T1000 (cell line): ENCODE measurements at places on chromosomes 11 and 22.

- no peak for DNase-seq
Observed at GRCh38 chr11:13905137-13905781, 57.3 kb upstream of the SPON1 start.

DNA sequence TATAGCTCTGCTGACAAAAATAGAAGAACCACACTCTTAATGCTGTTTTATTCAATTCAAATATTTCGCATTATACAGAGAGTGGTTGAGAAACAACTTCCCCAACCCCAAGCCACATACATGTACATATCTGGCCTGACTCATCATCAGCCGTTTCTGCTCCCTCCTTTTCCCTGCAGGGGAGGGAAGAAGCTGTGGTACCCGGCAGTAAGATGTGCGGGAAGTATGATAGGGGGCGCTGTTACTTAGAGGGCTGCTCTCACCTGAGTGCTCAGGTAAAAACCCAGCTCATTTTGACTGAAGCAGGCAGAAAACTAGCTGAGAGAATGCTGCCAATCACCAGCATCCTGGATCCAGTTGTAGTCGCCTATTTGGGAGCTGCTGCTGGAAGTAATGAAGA is 85.5 kb downstream of the NELL1 start:
- no peak for DNase-seq

GRCh38 chr11:60706931-60707330 is 7.5 kb downstream of the MS4A8 start:
- no peak for DNase-seq

- no peak for DNase-seq
Observed at GRCh38 chr11:78078218-78079167, 1.2 kb downstream of the NDUFC2 start.

DNA sequence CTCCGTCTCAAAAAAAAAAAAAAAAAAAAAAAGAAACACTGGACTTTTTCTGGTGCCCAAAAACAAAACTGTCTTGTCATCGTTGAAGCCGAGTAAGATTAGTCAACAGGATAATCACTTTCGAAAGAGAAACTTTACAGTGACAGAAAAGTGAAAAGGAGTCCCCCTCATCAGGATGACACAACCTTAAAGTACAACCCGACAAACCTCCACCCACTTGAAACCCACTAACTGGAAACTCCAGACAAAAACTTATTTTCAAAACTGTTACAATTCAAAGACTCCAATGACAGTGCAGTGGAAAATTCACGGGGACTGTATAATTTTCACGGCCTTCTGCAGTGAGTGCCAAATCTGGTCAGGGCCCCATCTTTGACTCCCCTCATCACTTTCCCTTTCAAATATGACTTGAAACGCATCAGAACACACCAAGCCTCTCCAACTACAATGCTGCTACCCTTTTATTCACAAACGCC is 1.3 kb downstream of the DENND5A start:
- DNase-seq = no peak

DNA sequence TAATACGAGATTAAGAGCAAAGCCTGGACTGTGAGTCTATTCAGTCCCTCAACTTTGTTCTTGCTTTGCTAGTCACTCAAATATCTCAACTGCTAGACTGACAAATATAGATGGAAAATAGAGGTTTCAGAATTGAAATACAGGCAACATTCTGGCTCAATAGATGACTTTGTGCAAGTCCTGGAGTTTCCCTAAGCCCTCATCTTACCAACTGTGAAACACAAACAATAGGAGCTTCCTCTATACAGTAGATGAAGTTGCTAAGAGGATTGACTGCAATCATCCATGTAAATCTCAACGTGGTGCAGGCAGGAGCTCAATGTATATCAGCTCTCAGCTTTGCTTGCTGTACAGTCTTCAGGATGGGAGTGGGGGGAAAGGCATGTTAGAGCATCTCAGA is 6.2 kb upstream of the MPEG1 start:
- DNase-seq = no peak

- no peak for DNase-seq
Observed at GRCh38 chr22:37640591-37641560, 1.4 kb downstream of the SH3BP1 start.

DNA sequence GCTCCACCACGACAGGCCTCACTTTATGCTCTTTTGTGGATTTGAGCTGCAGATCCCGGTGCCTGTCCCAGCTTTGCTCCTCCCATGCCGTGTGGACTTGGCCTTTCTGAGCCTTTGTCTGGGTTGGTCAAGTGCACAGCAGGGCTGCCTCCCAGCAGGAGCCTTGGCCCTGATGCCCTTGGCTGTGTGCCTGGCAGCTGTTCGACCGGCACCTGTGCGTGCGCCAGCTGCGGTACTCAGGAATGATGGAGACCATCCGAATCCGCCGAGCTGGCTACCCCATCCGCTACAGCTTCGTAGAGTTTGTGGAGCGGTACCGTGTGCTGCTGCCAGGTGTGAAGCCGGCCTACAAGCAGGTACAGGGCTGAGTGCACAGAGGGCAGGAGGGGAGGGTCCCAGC is 46.5 kb downstream of the MYO7A start:
- DNase-seq = no peak

DNA sequence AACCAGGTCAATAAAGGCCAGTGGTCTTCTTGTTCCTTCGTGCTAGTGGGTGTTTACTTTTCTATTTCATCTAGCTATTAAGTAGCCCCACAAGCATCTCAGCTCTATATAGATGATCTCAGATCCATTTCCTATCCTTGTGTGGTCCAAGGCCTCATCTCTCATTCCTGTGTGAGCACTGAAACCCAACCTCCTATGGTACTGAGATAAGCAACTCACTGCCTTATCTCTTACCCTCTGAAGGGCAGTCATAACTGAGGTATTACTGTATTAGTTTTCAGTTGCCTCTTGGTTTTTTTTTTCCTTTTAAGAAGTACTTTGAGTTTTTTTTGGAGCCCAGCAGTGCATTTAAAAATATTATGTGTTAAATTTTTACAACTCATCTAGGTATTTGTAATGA is 28.3 kb downstream of the ACER3 start:
- no peak for DNase-seq
